ENCODE measurements at places on chromosomes 1 and 21.

- no peak for DNase-seq
Measured at GRCh38 chr21:46005481-46005881, 23.9 kb downstream of the COL6A1 start.

GRCh38 chr1:160346958-160347357, 3.8 kb downstream of the NCSTN start:
- DNase-seq, result no peak

GRCh38 chr1:58986996-58987767, 203.3 kb upstream of the JUN start:
- no peak for DNase-seq

DNA sequence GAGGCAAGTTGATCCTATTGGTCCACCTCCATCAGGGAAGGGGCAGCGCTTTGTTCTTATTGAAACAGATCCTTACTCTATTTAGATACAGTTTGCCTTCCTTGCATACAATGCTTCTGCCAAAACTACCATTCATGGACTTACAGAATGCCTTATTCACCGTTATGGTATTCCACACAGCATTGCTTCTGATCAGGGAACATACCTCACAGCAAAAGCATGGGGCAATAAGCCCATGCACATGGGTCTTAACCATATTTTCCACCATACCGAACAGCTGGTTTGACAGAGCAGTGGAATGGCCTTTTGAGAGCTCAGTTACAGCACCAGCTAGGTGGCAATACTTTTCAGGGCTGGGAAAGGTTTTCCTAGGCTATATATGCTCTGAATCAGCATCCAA, 544.8 kb upstream of the ADGRL4 start:
- DNase-seq, result no peak

GRCh38 chr1:198424441-198424840, 116.0 kb downstream of the ATP6V1G3 start:
- DNase-seq, result no peak

DNA sequence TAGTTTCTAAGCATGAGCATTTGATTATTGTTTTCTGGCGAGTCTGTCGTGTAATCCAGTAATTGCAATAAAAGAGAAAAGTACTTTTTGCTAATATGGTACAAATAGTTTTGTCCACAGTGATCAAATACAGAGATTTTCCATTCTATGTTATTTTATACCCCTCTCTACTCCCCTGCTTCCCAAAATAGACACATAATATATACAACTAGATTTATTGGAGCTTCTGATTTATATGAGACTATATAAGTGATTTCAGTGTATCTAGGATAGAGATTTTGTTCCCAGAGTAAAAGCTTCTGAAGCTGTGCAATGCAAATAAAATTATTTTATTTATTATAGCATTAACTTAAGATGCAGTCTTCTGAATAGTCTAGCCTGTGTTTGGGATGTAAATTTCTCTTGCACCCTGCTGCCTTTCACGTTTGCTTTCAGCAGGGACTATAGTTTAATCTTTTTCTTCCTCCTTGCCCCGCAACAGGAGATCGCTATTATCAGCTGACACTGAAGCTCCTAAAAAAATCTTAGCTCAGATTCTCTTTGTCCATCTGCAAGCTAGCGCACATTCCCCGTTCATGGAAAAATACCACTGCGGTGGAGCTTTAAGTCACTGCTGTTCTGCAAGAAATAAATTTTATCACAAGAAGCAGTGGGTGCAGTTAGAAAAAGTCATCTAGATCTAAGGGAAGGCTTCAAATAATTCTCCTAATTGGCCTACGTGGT, 273.3 kb downstream of the DISC1 start:
- no peak for DNase-seq

- no peak for DNase-seq
Measured at GRCh38 chr1:174090471-174090870, 68.3 kb upstream of the RC3H1 start.

- peak; percentile 34 for DNase-seq
Measured at GRCh38 chr1:88061492-88062177, 622.4 kb upstream of the PKN2 start.

GRCh38 chr1:219257751-219258150, 84.1 kb downstream of the LYPLAL1 start:
- DNase-seq, result no peak
